Cerebellar cortex (tissue), 1 donor: ENCODE measurements at places on chromosomes 5 and 9.

DNA sequence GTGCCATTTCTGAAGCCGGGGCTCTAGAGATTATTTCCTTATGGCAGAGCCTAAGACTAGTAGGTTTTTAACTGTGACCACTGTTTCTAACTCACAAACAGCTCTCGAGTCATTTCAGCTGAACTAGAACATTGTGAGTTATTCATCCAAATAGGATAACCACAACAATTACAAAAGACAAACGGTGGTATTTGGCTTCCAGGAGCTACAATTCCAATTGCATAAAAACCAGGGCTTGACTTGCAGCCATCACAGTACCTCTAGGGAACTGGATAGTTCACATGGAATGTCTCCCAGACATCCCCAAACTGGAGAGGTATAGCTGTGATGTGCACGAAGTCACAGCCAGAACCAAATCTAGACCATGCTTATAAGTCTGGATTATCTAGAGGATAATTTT, 224.8 kb downstream of the FAM114A2 start:
- no peak for DNase-seq

DNA sequence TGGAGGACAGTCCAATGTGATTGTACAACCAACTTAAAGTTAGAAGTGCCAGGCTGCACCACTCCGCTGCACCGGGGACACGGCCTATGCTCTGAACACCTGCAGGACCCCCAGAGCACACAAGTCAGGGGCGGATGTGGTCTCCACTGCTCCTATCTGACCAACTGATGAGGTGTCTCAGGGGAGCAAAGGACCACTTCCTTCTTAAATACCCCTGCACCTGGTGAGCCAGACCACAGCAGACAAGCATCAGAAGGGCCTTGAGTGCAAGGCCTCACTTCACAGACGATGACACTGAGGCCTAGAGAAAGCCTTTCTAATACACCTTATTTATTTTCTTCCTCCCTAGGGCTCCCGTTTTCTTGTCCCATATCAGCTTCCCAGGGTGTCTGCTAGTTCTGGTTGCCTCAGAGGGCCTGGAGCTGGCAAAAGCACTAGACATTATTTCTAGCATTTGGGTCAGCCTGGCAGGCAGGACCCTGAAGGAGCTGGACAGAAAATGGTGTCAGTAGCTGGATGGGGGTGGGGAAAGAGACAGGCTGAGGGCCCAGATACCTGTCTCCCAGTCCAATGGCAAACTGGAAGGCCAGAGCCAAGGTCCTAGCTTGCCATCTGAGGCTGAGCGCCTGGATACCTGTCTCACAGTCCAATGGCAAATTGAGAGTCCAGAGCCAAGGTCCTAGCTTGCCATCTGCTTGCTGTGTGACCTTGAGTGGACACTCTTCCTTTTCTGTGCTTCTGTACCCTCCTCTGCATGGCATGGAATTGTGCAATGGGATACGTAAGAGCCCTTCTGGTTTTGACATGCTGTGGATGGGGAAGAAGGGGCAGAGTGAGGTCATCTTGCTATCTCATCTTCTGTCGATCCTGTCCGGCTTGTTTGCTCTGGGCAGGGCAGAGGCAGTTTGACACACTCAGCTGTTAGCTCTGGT, 9.0 kb downstream of the CCDC69 start:
- DNase-seq, result no peak

GRCh38 chr5:67619235-67619634, 422.6 kb upstream of the CD180 start:
- no peak for DNase-seq

- no peak for DNase-seq
Measured at GRCh38 chr5:163544836-163545235, 39.4 kb downstream of the MAT2B start.

GRCh38 chr9:14245901-14246525, 67.9 kb downstream of the NFIB start:
- no peak for DNase-seq

DNA sequence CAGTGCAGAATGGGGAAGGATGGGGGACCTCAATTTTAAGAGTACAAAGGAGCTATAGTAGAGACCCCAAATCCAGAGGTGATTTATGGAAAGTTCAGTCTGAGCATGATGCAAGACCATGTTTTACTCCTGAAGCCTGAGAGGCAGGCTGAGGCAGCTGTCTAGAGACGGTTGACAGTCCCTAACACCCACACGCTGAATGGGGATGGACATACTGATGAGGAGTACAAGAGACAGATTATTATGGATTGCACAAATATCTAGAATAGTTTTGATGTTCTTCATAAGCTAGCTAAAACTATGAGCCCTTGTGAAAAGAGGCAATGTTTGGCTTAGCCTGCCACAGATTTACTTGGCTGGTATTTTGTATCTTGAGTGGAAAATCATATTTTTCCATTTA, 64.5 kb downstream of the PRR16 start:
- no peak for DNase-seq

- no peak for DNase-seq
Measured at GRCh38 chr9:133203506-133204075, 5.5 kb downstream of the OBP2B start.

- no peak for DNase-seq
Measured at GRCh38 chr5:179422213-179422855, 77.1 kb upstream of the ADAMTS2 start.

- DNase-seq, result no peak
Measured at GRCh38 chr9:94853887-94854286, 127.4 kb downstream of the AOPEP start.

DNA sequence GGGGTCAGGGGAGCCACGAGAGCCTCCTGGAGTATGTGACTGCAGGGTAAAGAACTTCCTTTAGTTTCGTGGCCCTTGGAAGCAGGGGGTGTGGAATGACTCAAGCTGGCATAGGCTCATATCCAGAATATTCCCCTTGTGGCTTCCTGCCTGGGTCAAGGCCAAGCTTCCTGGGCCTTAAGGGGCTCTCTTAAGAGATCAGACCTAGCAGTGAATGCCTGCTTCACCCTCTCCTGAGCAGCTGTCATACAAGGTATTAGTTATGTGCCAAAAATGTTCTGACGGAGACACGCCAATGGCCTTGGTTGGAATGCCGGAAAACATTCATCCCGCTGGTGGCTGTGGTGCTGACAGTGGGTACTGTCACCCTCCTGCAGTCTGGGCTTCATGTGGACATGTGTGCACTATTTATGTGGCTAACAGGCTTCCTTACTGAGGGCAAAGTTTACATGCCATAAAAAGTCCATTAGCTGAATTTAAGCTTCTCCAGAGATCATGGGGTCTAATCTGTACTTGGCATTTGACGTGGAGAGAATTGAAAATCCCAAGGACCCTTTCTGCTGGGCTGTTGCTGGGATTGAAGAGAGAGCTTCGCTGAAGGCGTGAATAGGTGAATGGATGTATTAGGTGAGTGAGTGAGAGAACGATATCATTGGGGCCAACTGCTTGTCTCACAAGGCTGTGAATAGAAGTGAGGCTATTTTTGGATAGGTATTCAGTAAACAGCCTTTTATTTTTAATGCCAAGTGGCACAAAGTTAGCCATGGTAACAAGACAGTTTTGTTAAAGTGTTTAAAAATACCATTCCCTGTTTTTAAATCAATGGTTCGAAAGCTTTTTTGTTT, 156.8 kb downstream of the MACROH2A1 start:
- DNase-seq, result no peak

DNA sequence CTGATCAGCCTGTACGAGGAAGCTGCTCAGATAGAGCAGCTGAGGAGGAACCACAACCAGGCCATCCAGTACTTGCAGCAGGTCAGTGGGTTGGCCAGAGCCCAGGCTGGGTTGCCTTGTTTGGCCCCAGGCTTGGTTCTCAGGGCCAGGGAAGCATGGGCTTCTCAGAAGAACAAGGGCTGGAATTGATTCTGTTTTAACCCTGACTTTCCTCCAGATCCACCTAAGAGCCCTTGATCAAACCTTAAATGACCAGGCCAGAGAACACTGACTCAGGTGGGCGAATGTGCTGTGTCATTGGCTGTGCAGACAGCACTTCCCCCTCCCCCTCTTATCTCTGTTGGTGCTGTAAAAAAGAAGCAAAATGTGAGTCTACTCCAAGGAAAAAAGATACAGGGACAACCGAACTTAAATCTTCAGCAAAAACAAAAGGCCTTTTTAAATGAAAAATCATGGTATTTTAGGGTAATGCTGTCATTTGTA, 28.1 kb downstream of the TTC23L start:
- no peak for DNase-seq

DNA sequence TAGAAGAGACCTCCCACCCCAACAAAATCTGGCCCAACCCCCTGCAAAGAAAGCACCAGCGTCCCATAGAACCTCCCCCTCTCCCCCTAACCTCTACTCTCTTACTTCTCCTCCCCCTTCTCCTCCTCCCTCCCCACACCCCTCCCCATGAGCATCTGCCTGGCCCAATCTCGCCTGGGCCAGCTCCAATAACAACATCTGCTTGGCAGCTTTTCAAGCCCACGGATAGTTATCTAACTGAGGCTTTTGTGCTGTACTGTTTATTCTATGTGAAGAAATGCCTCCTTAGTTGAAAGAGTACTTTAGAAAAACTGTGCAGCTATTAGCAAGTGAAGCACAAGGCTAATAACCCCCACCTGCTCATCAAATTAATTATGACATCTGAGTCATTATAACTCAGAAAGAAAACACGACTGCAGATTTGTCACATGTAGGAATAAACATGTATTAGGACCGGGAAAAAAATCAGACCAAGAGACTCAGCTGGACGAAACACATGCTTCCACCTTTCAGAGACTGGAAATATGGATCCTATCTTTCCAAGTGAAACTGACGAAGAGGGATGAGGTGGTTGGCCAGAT, 42.8 kb downstream of the NFIB start:
- no peak for DNase-seq

GRCh38 chr9:97638666-97639065, 5.0 kb downstream of the NCBP1 start:
- DNase-seq, result no peak

DNA sequence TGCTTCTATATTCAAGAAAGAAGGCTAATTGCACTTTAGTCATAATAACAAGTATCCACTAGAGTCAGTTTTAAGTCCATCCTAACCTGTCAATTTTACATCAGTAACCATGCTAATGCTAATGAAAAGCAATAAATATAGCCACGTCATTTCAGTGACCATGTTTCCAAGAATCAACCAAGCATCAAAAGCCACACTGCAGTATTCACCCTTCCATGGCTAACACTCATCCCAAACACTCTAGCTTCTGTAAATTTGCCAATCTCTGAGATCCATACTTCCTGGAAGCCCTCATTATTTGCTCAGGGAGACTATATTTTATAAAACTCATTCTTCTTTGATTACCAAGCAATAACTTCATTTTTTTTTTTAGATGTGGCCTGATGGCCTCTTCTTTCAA, 712.0 kb downstream of the CETN3 start:
- DNase-seq, result no peak

DNA sequence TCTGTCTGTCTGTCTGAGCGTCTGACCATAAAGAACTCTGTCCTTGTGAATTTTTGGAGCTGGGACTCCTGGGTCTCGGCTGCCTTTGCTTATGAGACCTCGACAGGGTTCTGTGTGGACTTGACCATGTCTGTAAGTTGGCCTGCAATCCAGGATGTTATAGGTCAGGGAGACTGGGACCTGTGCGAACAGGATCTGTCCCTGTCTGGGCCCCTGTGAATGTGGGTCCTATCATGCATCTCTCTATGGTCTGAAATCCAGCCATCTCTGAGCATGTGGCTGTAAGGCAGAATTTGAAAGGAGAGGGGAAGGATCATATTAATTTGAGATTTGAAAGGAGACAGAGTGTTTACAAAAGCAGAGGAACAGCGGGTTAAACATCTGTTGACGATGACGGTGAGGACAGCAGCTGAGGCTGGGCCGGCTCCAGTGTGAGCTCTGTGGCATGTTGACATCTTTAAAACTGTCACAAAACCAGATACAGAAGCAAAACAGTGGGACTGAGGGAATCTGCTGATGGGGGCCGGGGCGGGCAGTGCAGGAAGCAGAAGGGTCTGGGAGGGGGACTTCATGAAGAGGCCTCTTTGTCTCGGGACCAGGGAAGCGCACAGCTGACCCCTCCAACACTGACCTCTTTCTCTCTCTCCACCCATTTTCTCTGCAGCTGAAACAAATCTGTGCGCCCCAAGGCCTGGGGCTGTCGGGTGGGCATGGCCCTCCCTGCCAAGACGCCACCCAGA, 19.1 kb upstream of the MVB12B start:
- DNase-seq, result no peak

- no peak for DNase-seq
Measured at GRCh38 chr5:130885691-130886090, 279.4 kb downstream of the HINT1 start.

- no peak for DNase-seq
Measured at GRCh38 chr9:124358631-124359030, 56.6 kb downstream of the PSMB7 start.

DNA sequence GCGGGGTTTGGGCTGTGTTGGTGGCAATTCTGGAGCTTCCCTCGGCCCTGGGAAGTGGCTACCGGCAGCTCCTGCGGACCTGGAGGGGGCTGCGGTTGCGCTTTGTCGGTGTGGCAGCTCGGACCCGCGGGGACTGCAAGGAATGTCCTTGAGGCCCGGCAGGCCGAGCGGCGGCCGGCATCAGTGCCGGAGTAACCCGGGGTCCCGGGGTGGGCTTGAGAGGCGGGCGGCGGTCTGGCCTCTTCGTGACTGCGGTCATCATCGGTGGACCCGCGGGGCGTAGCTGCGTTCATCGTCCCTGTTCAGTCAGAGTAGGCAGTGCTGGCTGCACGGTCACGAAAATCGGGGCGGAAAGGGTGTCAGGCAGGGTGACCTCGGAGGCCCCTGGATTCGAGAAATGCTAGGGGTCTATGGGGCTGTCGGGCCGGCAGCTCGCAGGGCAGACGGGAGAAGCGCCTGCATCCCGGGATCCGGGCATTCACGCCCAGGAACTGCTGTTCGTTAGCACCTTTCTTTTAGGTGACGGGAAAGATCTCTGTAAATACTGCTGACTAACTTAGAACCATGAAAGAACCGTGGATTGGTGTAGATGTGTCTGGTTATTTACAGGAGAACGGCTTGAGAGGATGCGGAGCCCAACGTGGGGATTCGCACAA, 474 bp downstream of the HMGCR start:
- DNase-seq, result peak; percentile 39

GRCh38 chr9:68763104-68763503, 58.1 kb downstream of the PIP5K1B start:
- no peak for DNase-seq

- DNase-seq, result no peak
Measured at GRCh38 chr5:64384765-64385164, 121.0 kb upstream of the RGS7BP start.

GRCh38 chr9:37994639-37995347, 74.2 kb downstream of the SHB start:
- no peak for DNase-seq

GRCh38 chr5:14399054-14399692, 182.4 kb upstream of the OTULINL start:
- peak; percentile 84 for DNase-seq
